ENCODE measurements at places on chromosomes 6 and 20.

DNA sequence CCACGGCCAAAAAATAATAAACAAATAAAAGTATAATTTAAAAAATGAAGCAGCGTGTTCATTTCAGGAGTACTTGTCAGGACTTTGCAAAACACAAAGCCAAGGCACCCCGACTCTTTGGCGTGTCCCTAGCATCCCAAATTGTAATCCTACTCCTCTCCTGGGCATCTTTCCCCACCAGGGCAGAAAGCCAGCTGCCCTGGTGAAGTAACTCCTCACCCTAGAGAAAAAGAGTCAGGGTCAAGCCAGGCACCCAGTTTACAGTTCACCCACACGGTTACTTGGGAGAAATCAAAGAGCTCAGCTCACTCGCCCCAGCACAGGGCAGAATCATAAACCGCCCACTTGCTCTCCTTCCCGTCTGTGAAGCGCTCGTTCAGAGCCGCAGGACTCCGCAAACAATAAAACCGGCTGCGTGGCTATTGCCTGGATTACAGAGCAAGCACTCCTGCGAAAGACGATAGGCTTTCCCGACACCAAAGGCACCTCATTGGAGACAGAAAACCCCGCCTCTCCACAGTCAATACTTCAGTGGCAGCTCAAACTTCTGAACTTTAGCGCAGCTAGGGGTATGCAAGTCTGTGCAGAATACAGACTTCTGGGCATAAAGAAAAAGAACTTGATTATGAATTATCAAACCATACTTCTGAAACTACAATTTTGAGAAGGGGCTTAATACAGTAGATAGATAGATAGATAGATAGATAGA lies 73.0 kb upstream of the NHSL1 start:
- DNase-seq, result no peak

GRCh38 chr20:51641866-51642265 lies 99.3 kb upstream of the NFATC2 start:
- DNase-seq, result no peak

- DNase-seq, result no peak
Observed at GRCh38 chr6:107323133-107323785, 136.1 kb downstream of the PDSS2 start.

- DNase-seq, result no peak
Observed at GRCh38 chr6:35183935-35184334, 29.8 kb upstream of the SCUBE3 start.

GRCh38 chr6:152858141-152858540 lies 107.5 kb downstream of the VIP start:
- no peak for DNase-seq

DNA sequence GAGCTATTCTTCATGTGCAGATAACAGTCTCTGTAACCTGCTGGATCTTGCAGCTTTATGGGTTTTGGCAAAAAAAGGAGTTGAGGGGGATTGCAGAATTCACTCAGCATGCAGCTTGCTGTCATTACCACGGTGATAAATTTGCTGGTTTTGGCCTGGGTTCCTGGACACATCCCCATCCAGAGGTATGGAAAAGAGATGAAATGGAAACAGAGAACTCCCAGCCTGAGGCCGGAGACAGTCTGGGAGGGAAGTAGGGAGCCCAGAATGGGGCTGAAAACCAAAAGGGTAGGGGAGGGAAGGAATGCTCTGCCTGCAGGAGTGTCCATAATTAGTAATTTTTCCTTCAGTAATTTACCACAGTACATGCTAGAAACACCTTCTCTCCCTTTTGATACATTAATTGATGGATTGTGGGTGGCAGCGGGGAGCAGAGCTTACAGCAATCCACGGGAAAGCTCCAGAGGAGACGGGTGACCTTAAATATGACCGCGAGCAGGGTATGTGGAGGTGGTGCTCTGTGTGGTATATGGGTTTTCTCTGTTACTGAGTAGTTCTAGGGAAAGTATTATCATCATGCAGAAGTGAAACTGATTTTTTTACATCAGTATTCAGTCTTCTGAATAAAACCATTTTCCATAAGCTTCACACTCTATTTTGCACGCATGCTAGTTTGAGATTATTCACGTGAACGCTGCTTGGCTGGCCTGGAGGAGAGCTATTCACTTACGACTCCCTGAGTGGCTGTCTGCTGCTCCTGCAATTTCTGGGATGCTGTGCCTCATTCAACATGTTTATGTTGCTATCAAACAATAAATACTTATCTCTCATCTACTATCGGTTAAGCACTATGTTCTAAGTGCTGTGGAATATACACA lies 66.3 kb upstream of the KCNK16 start:
- DNase-seq, result no peak

- DNase-seq, result no peak
Observed at GRCh38 chr6:28974505-28974904, 30.6 kb downstream of the ZNF311 start.

GRCh38 chr6:78808356-78808891 lies 58.9 kb upstream of the IRAK1BP1 start:
- DNase-seq, result no peak

DNA sequence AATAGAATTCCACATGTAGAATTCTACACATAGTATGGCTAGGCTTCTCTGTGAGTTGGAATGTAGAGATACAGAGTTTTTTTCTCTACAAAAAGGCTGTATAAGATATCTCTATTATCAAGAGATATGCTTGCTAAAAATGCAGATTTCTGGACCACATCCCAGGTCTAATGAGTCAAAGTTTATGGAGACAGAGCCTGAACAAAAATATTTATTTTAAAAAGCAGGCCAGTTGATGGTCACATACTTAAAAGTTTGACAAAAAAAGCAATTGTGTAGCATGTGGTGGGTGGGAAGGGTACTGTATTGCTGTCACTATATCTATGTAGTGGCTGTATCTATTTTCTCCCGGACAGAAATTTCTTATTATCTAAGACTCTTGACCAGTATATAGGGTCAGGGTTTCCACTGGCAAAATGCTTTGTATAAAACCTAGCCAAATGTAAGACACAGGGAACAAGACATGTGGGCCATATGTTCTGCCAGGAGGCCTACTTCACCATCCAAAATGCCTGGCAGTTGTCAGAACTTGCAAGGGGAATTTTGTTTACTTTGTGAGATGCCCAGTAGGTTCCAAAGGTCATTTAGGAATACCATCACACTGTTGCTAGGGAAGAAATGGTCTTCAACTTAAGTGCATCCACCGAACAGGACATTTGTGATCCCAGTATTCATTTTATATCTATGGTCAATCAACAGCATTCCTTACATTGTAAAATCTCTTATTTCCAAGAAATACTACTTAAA lies 60.6 kb downstream of the SHPRH start:
- DNase-seq, result no peak

- DNase-seq, result no peak
Observed at GRCh38 chr6:72553531-72554511, 68.0 kb upstream of the KCNQ5 start.

All from activated CD8-positive, alpha-beta memory T cell treated with anti-CD3 and anti-CD28 coated beads for 1 hour (primary cell).